NCI-H187 (cell line): ENCODE measurements at places on chromosomes 11 and 22.

- DNase-seq: no peak
These were observed 8.2 kb downstream of the PDE2A start for GRCh38 chr11:72665911-72666472.

GRCh38 chr11:21987261-21987660 is 205.6 kb upstream of the ANO5 start:
- DNase-seq: no peak

DNA sequence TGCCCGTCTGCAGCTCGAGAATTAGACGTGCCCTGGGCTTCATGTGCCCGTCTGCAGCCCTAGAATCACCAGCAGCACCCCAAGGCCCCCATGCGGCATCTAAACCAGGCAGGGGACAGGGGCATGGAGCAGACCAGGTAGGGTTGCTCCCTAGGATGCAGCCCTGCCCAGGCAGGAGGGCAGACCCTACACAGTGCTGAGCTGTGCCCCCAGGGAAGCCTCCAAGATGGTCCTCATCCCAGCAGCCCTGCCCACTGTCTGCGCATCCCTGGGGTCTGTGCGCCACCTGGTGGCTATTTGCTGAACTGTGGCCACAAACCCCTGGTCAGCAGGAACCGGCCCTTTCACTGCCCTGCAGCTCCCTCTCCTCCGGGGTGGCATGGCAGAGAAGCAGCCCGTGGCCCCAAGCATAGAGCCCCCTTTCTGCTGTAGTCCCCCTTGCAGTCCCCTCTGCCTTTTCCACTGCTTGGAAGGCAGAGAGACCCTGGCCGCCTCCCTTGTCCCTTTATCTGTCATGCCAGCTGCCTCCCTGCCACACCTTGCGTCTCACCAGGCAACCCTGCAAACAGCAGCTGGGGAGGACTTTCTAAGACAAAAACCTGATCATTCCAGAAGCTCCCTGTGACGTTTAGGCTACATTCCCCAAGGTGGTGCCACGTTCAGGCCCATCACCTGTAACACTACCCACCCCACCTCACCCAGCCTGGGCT is 86.6 kb downstream of the KCNQ1 start:
- peak; percentile 4 for DNase-seq

- DNase-seq: no peak
These were observed 47.1 kb upstream of the CSNK2A3 start for GRCh38 chr11:11400121-11400520.

DNA sequence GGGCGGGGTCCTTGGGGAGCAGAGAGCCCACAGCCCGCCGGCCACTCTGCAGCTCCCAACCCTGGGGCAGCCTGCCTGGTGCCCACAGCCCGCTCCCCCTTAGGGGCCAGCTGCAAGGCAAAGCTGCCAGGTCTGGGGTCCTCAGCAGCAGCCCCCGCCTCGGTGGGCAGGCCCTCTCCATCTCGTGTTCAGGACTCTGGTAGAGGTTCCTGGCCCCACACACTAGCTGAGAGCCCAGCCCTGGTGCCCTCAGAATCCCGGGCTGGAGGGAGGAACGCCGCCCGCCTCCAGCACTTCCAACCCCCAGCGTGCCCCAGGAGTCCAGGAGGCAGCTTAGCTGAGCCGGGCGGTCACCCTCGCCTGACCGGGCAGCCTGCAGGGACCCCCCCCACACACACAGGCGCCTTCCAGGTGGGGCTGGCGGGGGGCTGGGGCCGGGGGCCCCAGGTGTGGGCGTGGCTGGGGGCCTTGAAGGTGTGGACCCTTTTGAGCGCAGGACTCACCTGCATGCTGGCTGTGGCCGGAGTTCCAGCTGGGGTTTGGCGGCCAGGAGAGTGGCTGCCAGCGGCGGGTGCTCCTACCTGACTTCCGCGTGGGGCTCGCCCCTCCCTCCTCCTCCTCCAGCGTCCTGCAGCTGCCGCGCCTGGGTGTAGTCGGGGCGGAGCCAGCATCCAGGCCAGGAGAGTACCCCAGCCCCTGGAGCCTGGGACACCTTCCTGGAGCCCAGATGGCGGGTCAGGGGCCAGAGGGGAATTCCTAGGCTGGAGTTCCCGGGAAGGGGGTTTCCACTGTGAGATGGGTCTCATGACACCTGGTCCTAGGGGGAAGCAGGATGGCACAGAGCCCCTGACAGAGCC is at the start of gene ANO9:
TSS of gene ANO9 (minus strand) at position 594 of the 857 bp plus-strand sequence. CDS start at position 509, 85 bp downstream.
- peak; percentile 29 for DNase-seq

GRCh38 chr11:111960916-111961315 is 23.8 kb downstream of the DIXDC1 start:
- no peak for DNase-seq

- DNase-seq: no peak
These were observed 56.5 kb downstream of the FZD4 start for GRCh38 chr11:86898689-86899088.

DNA sequence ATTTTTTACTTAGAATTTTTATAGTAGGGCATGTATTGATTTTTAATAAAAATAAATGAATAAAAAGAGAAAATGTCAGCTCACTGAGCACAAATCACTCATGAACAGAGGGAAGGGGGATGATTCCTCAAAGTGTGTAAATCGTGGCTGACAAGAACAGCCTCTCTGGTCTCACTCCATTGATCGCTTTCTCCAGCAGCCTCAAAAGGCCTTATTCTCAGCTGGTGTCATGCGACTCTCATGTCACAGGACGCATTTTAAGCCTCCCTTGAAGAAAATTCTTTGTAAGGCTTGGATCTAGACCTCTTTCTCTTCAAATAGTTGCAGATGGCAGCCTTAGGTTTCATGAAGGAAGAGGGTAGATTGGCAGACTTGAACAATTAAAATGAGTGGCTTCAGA is 33.9 kb upstream of the SLC5A12 start:
- no peak for DNase-seq

DNA sequence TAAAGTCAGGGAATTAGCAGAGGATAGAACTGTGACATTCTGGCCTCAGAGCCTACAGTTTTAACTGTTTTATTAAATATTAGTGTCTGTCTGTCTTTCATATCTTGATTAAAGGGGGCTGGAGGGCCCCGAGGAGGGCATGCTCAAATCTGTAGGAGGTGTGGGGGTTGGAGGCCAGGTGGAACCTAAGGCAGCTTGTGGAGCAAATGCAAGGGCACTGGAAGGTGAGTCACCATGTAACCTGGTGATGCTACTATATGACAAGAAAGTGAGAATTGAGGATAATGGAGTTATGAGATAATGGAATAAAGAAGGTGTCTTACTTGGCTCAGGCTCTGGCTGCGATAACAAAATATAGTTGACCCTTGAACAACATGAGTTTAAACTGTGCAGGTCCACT is 27.3 kb upstream of the TMEM86A start:
- no peak for DNase-seq

DNA sequence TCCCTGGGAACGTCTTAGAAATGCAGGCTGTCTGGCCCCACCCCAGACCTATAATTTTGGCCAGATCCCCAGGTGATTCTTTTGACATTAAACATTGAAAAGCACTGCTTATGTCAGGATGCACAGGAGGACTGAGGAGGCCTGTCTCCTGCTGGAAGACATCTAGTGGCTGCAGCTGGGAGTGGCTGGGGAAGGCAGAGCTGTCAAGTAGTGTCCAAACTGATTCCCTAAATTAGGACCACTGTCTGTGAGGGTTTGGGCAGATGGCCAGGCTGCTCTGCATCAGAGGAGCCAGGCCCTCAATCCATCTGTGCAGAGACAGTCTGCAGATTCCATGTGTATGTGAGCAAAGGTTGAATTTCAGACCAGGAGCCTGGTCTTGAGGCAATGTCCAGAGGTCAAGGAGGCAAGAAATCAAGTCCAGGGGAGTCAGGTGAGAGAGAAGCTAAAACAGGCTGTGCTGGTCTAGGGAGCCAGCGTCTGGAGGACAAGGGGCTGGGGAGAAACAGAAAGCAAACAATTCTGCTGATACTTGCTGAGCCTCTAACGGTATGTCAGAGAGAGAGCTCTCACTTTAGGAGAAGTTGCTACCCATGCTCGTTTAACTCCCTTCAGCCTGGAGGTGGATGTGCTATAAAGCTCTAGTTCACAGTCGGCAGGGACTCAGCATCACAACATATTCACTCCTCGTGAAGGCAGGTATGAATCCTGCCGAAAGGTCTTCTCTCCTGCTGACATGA is 15.3 kb upstream of the SYTL2 start:
- no peak for DNase-seq

GRCh38 chr11:57681168-57681567 is 13.3 kb downstream of the ZDHHC5 start:
- no peak for DNase-seq

- DNase-seq: no peak
These were observed 346 bp downstream of the FJX1 start for GRCh38 chr11:35618497-35619115.

GRCh38 chr11:17936790-17937189 is 76.1 kb downstream of the SERGEF start:
- no peak for DNase-seq

DNA sequence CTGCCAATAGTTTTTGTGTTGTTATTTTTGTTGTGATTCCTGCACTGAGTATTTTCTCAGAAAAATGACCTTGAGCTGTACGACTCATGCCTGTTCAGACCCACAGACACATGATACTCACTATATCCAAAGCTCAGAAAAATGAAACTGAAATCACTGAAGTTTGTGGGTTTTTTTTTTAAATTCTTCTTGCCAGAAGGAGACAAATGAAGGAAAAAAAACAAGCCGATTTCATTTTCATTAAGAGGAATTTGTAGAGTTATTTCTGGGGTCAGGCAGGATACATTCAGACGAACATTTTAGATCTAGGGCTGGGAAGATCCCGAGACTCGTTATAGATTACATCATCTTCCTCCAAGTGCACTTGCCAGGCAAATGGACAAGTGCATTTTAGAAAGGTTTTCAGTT is 60.4 kb downstream of the BMAL1 start:
- DNase-seq: no peak

DNA sequence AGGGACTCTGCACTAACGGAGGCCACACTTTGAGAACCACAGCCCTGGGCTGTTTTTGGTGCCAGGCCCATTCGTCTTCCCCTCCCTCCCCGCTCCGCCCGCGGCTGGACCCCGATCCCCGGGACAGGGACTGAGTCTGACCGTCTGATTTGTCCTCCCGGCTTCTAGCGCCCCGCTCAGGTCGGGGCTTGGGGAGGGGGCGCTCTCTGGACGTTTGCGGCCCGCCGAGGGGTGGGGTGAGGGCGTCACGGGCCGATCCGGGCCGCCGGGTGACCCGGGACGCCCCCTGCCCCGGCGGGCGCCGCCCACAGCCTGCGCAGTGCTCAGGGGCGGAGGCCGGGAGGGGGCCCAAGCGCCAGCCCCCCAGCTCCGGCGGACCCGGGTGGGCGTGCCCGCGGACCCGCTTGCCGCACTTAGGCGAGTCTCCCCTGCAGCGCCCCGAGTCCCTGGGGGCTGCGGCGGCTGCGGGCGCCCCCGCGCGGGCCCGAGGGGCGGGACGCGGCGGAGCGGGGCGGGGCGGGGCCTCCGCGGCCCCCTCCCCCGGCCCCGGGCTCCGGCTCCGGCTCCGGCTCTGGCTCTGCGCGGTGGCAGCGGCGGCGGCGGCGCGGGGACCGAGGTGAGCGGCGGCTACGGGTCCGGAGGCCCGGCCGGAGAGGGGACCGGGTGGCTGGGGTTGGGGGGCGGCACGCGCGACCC is 33.7 kb upstream of the PRR5 start:
- DNase-seq: no peak

DNA sequence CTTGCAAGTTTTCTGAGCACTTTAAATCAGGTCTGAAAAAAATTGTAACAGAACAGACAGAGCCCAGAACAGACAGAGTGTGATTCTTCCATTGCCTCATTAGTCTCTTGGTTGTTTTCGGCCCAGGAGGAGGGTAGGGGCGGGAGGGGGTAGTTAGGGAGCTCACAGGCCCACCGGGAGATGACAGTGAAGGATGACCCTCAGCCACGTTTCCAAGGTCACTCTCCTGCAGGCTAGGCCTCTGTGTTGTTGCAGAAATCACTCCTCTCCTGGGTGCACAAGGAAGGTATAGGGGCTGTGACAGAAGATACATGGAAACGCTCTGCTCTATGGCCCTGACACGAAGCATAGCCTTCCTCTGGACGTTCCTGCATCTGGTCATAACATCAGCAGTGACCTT is 69.3 kb downstream of the ABTB2 start:
- no peak for DNase-seq

- no peak for DNase-seq
These were observed 72.2 kb downstream of the KCNQ1 start for GRCh38 chr11:2517016-2517385.

- DNase-seq: no peak
These were observed 13.9 kb upstream of the TBX1 start for GRCh38 chr22:19746726-19747125.

- no peak for DNase-seq
These were observed 81.2 kb downstream of the PACS1 start for GRCh38 chr11:66151273-66151672.

DNA sequence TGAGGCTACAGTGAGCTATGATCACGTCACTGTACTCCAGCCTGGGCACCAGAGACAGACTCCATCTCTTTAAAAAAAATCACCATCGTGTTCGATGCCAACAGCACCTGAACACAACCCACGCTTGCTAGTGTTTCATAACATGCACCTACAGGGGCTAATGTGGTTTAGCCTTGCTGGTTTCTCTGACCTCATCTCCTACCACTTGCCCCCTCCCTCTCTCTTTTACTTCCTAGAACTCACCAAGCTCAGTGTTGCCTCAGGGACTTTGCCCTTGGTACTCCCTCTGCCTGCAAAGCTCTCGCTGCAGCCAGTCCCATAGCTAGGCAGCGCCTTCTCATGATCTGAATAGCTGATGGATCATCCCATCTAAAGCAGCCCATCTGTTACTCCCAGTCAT is 99.8 kb downstream of the FBXO7 start:
- no peak for DNase-seq

- DNase-seq: no peak
These were observed 485.3 kb downstream of the TBC1D22A start for GRCh38 chr22:47247579-47248240.

GRCh38 chr11:86067009-86067850 is 1.7 kb downstream of the PICALM start:
- no peak for DNase-seq
